NCI-H1436 treated with DMSO at 0.1 percent for 48 hours (cell line): ENCODE measurements at places on chromosomes 16 and 17.
A peak's percentile ranks its signal among the peaks of the same experiment; 100 is the strongest.

DNA sequence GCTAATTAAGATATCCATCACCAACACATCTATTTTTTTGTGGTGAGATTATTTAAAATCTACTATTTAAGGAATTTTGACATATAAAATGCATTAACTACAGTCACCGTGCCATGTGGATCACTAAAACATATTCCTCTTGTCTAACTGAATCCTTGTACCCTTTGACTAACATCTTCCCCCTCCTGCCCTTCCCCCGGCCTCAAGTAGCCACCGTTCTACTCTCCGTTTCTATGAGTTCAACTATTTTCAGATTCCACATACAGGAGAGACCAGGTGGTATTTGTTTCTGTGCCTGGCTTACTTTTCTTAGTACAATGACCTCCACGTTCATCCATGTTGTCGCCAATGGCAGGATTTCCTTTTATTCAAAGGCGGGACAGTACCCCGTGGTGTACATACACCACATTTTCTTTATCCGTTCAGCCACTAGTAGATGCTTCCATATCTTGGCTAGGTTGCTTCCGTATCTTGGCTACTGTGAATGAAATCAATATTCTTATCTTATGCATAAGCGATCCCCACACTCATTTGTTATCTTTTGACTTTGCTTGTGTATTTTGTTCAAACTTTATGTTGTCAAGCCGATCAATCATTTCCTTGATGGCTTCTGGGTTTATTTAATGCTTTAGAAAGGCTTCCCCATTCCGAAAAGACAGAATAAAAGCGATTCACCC lies 134.7 kb downstream of the KCNJ12 start:
- DNase-seq = no peak

DNA sequence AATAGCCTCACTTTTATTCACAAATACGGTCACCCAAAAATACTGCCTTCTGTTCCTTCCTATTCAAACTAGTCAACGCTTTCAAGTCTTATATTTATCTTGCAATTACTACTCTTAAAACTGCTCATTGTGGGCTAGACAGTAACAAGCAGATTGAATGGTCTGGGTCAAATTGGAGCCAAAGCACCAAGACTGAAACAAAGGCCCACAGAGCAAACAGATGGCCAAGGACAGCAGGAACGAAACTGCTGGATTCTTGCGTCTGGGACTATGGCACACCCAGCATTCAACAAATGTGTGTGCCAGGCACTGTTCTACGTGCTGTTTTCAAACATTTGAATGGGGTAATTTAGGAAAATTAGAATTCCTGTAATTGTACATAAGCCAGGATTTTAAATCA lies 250.1 kb upstream of the PSMD7 start:
- DNase-seq = no peak

- no peak for DNase-seq
Observed at GRCh38 chr16:19365486-19365885, 52.2 kb upstream of the TMC5 start.

DNA sequence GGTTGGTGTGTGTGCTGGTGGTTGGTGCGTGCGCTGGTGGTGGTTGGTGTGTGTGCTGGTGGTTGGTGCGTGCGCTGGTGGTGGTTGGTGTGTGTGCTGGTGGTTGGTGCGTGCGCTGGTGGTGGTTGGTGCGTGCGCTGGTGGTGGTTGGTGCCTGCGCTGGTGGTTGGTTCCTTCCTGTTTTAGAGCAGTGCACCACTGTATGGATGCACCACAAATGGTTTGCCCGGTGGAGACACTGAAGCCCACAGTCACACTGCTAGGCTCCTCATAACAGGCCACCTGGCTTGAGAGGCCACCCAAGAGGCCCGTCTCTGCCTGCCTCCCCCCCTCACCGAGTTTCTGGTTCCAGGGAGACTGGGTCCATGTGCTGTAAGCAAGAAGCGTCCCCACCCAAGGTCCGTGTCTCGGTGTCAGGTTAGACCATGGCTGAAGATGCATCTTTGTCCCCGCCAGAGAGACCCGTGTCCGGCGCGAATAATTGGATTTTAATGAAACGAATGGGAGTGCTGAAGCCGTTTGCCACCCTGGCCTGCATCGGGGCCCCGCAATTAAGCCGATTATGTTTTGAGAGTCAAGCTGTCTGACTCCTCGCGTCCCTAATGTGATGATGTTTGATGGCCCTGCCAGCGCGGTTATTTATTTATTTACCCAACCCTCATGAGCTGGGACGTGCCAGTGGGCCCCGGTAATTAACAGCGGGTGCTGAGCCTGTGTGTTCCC lies 161.3 kb upstream of the GSE1 start:
- DNase-seq = peak; percentile 58

DNA sequence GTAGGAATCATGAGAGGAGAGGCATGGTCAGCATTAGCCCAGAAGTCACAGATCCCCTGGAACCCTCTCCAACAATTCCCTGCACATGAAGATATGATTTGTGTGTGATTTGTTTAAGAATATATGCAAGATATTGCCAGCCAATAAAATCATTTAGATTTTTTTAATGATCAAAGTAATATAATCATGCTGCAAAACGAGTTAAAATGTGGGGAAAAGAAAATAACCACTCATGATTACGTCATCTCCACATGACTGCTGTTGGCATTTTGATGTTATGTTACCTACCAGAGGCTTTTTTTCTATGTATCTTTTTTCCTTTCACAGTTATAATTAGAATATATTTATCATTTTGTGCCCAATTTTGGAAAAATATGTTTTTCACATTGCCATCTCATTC lies 22.4 kb downstream of the SLC35G3 start:
- DNase-seq = no peak

GRCh38 chr16:15461376-15461775 lies 27.0 kb downstream of the BMERB1 start:
- DNase-seq = no peak

DNA sequence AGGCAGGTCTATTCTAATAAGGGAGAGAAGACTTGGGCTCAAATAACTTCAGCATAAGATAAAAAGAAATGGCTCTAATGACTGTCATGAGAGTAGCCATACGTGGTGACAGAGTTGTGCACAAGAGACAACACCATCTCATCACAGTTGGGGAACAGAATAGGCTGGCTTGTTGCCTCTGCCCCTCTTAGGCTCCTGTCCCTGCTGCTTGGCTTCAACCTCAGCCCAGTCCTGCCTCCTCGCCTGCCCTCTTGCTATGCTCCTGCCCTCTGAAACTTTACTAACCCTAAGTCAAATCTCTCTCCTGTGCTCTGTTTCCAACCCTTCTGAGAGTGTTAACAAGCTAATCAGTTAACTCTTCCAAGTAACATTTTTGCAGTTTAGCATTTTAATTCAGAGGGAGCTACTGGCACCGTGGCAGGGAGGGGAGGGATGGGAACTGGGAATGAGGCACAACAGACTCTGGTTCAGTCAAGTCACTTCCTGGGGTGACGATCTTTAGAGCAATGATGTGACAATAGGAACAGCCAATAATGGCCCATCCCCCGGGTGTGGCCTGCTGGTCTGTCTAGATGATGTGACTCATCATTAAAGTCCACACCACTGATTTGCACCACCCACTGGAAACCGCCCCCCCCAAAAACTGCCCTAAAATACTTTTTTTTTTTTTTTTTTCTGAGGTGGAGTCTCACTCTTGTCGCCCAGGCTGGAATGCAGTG lies 35.5 kb downstream of the DNAH17 start:
- no peak for DNase-seq

DNA sequence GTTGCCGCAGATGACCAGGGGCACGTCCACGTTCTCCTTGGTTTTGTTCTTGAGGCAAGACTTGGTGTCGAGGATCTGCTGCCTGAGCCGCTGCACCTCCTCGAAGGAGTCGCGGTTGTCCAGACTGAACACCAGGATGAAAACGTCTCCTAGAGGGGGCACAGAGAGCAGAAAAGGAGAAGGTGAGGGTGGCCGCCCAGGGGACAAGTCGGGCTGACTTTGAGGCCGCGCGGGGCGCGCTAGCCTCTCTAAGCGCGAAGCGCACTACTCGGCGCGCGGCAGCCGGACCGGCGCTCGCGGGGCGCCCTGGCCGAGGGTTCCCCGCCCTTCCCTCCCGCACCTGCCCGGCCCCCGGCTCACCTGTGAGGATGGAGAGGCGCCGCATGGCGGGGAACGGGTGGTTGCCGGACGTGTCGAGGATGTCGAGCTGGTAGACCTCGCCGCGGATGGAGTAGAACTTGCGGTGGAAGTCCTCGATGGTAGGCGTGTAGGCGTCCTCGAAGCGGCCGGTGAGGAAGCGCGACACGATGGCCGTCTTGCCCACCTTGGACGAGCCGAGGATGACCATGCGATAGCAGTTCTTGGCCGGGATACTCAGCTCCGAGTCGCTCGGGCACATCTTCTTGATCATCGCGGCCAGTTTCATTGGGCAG lies 533 bp downstream of the RASD1 start:
- DNase-seq = no peak

- no peak for DNase-seq
Observed at GRCh38 chr16:84059111-84059510, 16.5 kb upstream of the SLC38A8 start.

DNA sequence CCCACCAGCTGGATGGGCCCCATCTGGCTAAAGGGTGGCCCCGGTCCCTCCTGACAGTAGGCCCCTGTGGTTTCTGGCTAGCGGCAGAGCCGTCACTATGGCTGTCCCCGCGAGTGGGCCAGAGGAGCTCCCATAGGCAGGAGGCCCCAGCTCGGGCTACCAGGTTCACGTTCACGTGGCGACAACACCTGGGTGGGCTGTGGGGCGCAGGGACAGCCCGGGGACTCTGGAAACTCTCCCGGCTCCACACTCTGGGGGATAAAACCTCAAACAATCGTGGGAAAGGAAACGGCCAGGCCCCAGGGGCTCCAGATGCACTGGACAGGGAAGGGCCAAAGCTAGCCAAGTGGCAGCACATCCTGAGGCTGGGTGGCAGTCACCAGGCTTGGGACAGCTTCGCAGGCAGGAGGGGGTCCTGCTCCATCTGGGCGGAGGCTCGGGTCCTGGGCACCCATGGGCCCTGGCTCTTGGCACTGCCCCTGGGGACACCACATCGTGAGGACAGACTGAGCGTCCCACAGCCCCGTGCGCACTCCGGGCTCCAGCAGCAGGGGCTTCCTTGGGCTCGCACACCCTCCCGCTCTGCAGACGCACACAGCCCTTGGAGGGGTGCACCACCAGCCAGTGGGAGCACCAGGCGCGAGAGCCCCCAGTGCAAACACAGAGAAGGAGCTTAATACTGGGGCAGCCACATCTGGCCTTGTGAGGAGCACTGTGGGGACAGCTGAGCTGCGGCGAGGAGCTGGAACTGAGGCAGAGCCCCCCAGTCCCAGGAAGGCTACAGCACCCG lies 4.4 kb downstream of the RNF166 start:
- no peak for DNase-seq

DNA sequence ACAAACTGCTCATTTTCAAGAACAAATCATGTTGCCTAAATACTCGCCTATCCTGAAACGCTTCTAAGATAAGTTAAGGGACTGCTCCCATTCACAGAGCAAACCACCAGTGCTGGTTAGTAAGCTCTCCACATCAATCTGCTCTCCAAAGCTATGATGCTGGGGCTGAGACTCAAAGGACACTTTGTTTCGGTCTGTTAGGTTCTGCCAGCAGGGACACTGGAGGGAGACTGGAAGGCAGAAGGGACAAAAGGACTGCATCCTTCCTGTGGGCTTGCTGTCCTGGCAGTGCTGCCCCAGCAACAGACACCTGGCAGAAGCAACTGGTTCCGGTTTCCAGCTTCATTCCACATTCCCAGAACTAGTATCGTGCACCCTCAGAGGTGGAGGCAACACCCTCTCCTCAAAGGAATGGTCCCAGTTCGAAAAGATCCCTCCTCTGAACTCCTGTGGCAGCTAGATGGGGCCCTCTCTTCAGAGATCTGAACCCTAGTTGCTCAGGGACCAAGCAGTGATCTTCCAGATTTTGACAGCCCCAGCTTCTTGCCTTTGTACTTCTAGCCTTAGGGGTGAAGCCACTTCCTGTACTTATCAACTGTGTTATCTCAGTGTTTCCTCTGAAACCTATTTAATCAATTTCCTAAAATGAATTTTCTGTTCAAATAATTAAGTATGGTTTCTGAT lies 73.4 kb upstream of the GSG1L start:
- no peak for DNase-seq

- no peak for DNase-seq
Observed at GRCh38 chr16:84941921-84942320, 69.4 kb downstream of the ZDHHC7 start.

DNA sequence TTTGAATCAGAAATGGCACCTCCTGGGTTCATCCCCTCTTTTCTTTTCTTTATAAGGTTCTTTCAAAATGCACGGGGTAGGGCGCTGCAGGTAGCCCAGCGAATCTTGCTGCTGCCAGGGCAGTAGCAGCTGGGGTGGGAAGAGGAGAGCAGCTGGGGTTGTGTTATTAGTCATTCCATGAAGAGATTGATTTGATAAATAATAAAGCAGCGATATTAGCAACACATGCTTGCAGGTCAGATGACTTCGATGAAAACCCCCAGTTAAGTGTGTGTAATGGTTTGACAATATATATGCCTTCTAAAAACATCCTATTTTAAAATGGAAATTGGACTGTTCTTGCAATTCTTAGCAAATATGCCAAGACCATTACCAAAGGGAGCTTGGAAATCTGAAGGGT lies 200.7 kb downstream of the CCDC182 start:
- DNase-seq = no peak

DNA sequence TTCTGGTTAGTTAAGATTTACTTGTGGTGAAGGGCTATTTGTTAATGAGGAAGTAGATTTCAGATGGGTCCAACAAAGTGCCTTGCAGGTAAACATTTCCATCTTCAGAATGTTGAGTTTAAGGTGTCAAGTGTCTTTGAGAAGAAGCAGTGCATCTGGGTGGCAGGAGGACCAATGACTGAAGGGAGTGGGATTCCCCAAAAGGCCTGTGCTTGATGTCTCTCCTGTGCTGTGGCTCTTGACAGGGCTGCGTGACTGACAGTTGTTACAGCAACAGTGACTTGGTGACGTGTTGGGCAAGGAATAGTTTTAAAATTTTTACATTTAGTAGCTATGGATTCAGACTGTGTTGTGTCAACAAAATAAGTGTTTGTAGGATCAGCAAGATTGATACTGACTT lies 149.9 kb downstream of the PHKB start:
- DNase-seq = no peak

GRCh38 chr17:6040504-6040903 lies 29.7 kb upstream of the WSCD1 start:
- no peak for DNase-seq

DNA sequence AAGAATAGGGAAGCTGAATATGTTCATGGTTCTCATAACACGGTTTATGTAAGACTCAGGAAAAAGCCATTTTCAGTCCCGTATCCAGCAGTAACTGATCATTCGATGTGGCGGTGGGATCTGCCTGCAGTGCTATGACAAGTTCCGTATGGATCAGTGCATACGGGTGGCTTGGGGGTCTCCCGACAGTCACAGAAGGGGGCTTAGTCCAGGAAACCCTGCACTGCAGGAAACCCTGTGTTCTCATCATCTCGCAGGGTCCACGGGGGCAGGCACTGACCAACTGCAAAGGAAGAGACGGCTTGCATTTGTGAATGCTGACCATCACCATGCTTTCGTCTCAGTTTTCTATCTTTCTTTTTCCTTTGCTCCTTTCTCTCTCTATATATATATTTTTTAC lies 7.7 kb downstream of the MTHFSD start:
- DNase-seq = no peak

- no peak for DNase-seq
Observed at GRCh38 chr17:77230436-77230830, 89.7 kb downstream of the SEC14L1 start.

GRCh38 chr16:31094088-31094423 lies 541 bp downstream of the VKORC1 start:
- no peak for DNase-seq

GRCh38 chr17:67121316-67121891 lies 77.0 kb downstream of the CACNG1 start:
- DNase-seq = no peak

- DNase-seq = no peak
Observed at GRCh38 chr17:77454242-77455095, 313.7 kb downstream of the SEC14L1 start.

GRCh38 chr16:25134166-25134700 lies 22.7 kb downstream of the LCMT1 start:
- DNase-seq = no peak
